ENCODE measurements at places on chromosomes 16 and 17. TPM values are rescaled to one million over a fixed set of nuclear protein-coding genes. Genes with fewer than 3 reads are reported as not detected.

Gene ZSCAN10
- total RNA-seq = not detected

Gene SPDYE4
- not detected for total RNA-seq

Gene ASPA
- 3.1 TPM for total RNA-seq

Gene ZMYND15
- 0.21 TPM for total RNA-seq

Gene MAF
- total RNA-seq = 19.5 TPM

DNA sequence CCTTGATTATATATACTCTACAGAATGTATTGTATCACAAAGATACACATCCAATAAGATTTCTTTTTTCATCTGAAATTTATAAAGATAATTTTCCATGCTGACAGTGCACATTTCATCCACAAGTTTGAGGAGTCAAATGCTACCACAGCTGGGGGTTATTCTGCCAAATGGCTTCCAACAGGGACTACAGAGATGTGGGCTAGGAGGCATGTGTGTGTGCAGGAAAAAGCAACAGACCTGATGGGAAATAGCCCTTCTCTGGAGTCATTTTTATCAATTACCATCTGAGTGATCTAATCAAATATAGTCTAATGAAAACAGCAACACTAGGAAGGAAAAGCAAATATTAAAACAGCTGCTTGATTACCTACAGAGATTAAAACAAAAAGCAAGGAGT is 290.5 kb downstream of the CEP112 start:
- no peak for DNase-seq

DNA sequence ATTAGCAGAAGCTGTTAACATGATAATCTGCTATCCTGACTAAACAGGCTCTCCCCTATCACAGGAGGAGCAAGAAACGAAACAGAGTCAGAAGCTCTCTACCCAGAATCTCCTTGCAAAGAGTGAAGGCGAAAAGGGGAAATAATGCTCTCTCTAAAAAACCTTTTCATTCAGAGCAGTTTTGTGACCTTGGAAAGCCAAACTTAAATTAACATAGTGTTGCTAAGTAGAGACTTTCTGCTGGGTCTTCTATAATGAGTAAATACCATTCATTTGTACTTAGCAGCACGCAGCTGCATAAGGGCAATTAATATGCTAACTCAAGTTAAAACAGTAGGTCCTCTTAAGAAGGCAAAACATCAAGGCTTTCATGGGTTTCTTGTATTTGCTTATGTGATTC is 101.7 kb upstream of the GPR139 start:
- DNase-seq = no peak

- peak; percentile 41 for DNase-seq
Measured at GRCh38 chr17:39737760-39738567, at the start of gene GRB7. Gene GRB7 (plus strand): TSS chr17:39737938. CDS start chr17:39742302, 4,364 bp downstream.

GRCh38 chr16:71626858-71627213 is 852 bp downstream of the MARVELD3 start:
- no peak for DNase-seq

GRCh38 chr16:30464078-30464477 is 8.5 kb upstream of the ITGAL start:
- DNase-seq = no peak

DNA sequence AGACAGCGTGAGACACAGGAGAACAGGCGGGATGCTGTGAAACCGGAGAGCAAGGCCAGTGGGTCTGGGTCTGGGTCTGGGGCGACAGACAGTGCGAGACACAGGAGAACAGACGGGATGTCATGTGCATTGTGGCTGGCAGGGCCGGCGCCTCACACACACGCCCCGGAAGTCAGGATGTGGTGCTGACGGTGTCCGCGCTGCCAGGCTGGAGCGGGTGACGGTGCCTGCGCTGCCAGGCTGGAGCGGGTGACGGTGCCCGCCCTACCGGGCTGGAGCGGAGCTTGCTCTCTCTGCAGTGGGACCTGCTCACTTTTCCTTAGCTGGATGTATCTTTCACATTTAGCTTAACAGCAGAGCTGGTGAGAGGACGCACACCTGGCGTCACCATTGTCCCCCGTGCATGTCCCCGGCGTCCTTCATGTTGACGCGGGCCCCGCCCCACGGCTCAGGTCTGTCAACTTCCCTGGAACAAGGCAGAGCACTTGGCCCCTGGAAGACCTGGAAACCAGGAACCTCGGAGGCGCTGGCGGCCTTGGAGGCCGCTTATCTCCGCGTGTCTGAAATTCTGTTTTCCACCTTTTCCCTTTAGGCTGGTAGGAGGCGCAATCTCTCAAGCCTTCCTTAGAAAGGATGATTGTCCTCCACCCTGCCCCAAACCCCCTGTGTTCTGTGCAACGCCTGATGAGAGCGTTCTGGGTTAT is 43.0 kb upstream of the ZNF750 start:
- DNase-seq = no peak

DNA sequence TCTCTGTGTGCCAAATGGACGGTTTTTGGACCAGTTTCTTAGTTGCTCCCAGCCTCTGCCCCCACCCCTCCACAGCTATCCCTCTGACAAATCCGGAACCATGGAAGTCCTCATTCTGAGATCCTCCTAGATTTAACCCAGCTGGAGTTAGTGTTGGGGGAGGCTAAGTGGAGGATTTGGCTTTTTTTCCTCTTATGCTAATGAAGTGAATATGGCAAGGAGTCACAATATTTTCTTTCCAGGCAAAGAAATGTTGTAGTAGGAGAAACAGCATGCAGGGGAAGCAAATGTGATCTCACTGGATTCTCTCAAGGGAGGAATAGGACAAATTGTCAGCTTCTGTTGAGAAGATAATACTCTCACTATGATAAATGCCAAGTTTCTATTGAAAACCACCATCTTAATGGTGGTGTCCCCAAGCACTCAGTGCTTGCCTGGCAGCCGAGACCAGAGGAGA is 159.5 kb downstream of the MSI2 start:
- no peak for DNase-seq

DNA sequence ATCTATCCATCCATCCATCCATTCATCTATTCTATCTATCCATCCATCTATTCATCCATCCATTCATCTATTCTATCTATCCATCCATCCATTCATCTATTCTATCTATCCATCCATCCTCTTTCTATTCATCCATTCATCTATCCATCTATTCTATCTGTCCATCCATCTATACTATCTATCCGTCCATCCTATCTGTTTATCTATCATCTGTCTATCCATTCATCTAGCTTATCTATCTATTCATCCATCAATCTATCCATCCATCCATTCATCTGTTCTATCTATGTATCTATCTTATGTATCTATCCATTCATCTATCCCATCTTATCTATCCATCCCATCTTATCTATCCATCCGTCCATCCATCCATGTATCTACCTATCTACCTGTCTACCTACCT is 8.8 kb downstream of the RNF213 start:
- no peak for DNase-seq

DNA sequence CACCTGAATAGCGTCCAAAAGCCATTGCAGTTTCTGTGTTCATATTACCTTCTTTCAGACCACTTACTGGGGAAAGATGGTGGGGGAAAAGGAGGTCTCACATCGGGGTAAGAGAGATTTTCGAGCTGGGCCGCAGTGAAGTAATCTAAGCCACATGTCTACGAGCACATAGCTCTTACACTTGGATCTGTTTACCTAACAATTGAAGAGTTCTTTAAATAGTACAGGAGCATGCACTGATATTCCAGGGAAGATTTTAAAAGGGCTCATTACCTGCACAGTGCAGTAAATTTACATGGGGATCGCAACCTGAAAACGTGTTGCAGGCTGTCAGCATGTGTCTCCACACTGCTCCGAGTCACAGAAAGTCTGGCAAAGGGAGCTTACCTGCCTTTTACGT is 12.6 kb downstream of the MAF start:
- DNase-seq = no peak
